Activated CD4-positive, alpha-beta T cell treated with anti-CD3 and anti-CD28 coated beads for 1 hour (primary cell): ENCODE measurements at places on chromosomes 7 and 10.

GRCh38 chr10:79202188-79203013 is 133.6 kb downstream of the ZMIZ1 start:
- DNase-seq, result no peak

GRCh38 chr7:6252748-6253147 is 19.7 kb downstream of the CYTH3 start:
- DNase-seq, result no peak

DNA sequence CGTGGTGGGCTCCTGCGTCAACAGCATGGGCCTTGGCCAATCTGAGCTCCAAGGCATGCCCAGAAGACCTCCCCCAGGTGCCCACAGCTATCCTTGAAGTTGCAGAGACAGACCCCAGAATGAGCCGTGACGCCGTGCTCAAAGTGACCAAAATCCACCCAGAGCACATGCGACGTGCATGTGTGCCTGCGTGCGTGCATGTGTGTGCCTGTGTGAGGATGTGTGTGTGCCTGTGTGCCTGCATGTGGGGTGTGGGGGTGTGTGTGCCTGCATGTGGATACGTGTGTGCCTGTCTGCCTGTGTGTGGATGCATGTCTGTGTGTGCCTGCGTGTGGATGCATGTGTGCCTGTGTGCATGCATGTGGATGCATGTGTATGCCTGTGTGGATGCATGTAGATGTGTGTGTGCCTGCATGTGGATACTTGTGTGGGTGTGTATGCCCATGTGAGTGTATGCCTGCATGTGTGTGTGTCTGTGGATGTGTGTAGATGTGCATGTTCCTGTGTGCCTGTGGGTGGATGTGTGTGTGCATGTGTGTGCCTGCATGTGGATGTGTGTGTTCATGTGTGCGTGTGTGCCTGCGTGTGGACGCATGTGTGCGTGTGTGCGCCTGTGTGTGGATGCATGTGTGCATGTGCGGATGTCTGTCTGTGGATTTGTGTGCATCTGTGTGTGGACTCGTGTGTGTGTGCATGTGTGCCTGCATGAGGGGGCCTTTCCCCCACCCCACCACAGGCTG is 42.6 kb downstream of the PWWP2B start:
- DNase-seq, result no peak

GRCh38 chr7:6254866-6255265 is 17.6 kb downstream of the CYTH3 start:
- no peak for DNase-seq

DNA sequence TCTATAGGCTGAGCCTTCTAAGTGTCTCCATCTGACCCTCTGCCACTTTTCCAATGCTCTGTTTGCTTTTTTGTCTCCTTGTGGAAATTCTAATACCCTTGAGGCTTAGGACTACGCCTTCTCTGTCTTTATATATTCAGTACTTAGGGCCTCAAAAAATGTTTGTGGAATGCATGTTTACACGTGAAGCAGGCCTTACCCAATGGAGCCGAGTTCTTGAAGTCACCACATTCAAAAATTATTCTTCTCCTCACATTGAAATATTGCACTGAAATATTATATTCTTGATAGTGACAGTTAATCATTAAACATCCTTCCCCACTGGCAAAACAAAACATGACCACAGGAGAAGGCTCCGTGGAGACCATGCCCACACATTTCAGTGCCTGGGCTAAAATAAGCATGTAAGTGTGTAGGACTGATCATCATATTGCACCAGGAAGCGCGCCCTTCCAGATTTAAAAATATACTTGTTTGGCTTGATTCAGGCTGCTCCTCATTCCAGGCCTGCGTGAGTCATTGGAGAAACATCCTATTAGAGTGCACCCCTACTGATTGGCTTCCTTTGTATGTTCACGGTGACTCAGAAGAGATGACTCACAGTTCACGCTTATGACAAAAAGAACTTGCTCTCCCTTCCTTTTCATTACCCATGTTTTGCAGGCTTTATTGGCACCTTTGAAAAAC is 307.4 kb upstream of the AOAH start:
- DNase-seq, result no peak

GRCh38 chr10:44030132-44030531 is 354.8 kb downstream of the CXCL12 start:
- DNase-seq, result no peak

- DNase-seq, result no peak
Observed at GRCh38 chr7:24251568-24251967, 32.4 kb upstream of the NPY start.

GRCh38 chr7:155009570-155010157 is 6.7 kb upstream of the PAXIP1 start:
- no peak for DNase-seq

DNA sequence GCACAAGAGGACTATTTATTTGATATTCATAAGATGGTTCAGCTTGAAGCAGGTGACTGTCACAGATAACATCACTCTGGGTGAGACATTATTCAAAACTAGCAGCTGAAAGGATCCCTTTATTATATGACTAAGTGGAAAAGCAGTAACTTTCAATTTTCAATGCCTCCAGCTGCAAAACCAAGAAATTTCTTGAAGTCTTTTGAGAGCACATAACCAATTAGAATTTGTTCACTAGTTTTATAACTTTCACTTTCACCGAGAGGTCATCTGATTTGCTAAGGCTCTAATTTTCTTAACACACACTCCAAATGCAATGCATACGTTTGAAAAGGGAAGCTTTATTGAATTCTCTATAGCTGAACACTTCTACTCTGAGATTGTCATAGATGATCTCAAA is 88.6 kb upstream of the KLF14 start:
- DNase-seq, result no peak

DNA sequence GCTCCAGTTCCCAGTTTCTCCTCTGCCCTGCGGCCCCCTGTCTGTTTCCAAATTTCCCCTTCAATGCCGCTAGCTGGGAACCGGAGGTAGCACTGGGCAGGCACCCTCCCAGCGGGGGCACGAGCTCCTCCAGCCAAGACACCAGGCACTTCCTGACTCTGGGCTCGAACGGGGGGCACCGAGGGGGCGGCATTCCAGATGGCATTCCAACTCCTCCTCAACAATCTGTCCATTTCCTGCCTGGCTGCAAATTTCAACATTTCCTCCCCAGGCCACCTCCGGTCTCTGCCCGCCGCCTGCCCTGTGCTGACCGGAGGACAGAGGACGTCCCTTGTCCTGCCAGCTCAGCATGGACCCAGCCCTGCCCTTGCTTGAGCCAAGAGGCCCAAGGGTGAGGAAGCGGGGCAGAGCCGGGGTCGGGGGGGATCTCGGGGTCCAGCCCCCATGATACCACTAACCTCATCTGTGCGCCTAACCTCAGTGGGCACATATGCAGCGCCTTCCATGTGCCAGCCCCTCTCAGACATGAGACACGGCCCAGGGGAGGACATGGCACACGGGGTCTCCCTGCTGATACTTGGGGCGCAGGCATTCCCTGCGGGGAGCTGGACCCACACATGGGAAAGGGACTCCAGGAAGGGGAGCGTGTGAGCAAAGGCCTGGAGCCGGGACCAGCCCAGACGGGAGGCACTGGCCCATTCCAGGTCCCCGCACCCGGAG is 58.0 kb downstream of the PDGFA start:
- DNase-seq, result no peak

- DNase-seq, result no peak
Observed at GRCh38 chr7:103097041-103097440, 22.1 kb downstream of the ARMC10 start.

- no peak for DNase-seq
Observed at GRCh38 chr10:4370376-4370775, 455.6 kb upstream of the AKR1E2 start.

GRCh38 chr10:132566892-132567291 is 29.3 kb downstream of the INPP5A start:
- DNase-seq, result no peak

DNA sequence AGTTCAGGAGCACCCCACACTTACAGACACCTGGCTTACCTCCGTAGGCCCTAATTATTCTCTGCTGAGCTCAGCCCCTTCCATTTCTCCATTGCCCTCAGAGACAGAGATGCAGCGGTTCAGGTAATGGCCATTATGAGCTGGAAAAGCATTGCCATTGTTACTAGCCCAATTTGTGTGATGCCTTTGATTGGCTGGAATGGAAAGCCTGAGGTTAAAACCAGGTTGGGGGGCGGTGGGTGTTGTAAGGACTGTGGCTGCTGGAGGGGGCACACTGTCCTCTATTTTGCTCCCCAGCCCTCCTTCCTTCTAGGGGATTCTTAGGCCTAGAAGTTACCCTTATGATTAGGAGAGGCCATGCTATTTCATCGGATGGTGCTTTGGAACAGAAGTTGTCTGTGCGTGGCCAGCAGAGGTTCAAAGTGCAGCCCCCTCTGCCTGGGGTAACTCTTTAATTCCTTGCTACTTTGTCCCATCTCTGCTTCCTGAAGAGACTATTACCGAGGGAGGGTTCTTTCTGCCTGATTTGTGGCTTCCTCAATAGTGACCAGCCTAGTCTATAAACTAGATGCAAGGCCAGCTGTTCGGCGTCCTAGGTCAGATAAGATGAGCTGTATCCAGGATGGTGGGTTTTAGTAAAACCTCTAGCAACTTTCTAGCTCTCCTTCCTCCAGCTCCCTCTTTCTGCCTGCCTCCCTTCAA is 14.2 kb upstream of the ACSL5 start:
- DNase-seq, result no peak

DNA sequence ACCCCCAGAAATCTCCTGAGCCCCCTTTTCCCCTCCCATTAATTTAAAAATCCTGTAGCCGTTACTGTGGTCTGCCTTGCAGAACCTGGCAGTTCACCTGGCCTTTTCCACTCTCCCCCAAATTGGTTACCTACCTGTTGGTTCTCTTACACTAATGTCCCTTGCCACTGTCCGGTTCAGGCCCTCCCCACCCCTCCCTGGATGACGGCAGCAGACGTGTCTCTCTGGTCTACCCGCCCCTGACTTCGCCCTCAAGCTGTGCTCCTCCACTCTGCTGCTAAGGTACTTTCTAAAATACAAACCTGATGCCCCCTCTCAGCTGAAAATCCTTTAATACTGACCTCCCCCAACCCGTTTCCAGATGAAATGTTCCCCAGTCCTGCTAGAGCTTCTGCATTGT is 15.6 kb upstream of the SH3PXD2A start:
- no peak for DNase-seq

- DNase-seq, result no peak
Observed at GRCh38 chr7:30503274-30504212, 1.1 kb downstream of the GGCT start.

DNA sequence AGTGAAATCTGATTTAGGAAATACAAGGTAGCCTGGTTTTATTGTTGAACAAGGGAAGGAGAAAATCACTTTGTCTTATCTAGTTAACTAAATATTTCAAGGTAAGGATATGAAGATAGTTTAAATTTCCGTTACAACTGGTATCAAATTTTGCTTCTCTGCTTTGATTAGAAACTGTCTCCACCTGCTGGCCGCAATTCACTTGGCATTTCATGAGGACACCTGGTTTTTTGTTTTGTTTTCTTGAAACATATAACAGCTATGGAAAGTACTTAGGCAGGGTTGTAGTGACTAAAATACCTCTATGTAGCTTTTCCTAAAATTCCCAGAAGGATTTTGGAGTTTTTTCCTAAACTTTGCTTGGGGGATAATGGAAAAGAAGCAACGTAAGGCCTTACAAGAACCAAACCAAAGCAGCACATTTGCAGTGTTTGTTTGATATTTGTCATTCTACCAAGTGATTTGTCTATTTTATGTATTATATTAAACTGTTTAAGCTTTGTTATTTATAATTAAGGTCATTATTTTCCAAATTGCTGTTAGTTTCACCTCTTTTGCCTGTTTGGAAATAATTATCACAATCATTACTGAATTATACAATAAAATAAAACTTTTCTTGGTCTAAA is 73.6 kb downstream of the AHCYL2 start:
- DNase-seq, result peak; percentile 18

DNA sequence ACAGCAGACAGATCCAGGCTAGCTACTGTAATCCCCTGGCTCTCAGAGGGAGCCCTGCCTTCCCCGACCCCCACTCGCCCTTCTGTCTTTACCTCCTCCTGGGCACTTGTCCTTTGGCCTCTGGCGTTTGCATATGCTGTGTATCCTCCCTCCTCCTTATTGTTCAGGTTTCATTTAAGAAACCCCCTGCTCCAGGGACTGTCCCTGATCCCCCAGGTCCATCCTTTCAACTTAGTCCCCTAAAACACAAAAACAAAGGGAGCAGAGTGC is 25.7 kb downstream of the GRID1 start:
- DNase-seq, result no peak

- DNase-seq, result no peak
Observed at GRCh38 chr10:46546591-46547540, 9.6 kb downstream of the GPRIN2 start.

GRCh38 chr10:112695539-112695938 is 248.5 kb downstream of the VTI1A start:
- no peak for DNase-seq

- DNase-seq, result no peak
Observed at GRCh38 chr10:90775351-90776028, 82.3 kb downstream of the HTR7 start.

DNA sequence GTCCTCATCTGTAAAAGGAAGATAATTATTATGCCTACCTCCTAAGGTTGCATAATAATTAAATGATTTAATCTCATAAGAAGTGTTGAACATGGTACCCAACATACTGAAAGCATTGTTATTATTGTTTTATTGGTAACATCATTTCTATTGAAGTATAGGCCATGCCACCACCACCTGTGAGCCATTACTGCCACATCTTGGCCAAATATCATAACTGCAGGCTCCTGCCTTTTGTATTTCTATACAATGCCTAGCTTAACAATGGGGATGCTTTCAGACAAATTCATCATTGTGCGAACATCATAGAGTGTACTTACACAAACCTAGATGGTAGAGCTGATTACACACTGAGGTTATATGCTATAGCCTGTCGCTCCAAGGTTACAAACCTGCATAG is 61.1 kb upstream of the NPSR1 start:
- DNase-seq, result no peak

DNA sequence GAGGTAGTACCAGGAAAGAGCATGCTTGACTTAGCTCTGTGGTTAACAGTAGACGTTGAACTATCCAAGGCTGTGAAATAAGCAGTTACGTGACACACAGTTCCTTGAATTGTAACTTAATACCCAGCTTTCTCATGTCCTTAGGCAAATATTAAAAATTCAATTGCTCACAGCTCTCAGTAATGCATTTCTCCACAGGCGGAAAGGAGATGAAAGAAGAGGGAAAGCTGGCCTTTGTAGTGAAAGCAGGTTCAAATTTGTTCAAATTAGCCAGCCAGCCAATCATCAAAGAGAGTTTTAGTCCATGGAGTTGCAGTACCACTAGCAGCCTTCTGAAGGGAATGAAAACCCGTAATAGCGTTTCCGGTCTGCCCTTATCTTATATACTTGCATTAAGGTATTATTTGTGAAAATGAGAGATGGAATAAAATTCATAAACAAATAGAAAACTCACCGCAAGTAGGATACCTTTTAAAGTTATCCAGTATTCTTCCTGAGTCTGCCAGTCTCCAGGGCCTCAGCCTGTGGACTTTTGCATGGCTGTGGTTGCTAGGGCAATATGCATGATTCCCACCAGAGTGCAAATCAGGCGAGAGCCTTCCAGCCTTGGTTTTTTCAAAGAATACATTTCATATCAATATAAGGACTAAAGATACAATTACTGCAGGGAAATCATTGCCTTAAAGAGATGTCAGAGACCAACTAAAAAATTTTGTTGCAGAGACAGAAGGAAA is 795.5 kb downstream of the TNS3 start:
- no peak for DNase-seq

- no peak for DNase-seq
Observed at GRCh38 chr10:118596426-118597124, 1.1 kb upstream of the PRLHR start.
